ENCODE measurements at places on chromosomes 5 and 9. TPM values are rescaled to one million over a fixed set of nuclear protein-coding genes. Genes with fewer than 3 reads are reported as not detected.

The ZNF354C gene
- 7.6 TPM for total RNA-seq

The NUTM2G gene
- not detected for total RNA-seq

The SOWAHA gene
- total RNA-seq, result not detected

The PCDHGC3 gene
- total RNA-seq, result 10.3 TPM

The C5orf63 gene
- 0.63 TPM for total RNA-seq

The CHSY3 gene
- total RNA-seq, result 6.9 TPM
